ENCODE measurements at places on chromosomes 12 and 14. TPM values are rescaled to one million over a fixed set of nuclear protein-coding genes. Genes with fewer than 3 reads are reported as not detected.

The ETV6 gene
- total RNA-seq = 11.7 TPM

GRCh38 chr12:42019746-42020145, 124.9 kb downstream of the GXYLT1 start:
- no peak for DNase-seq

DNA sequence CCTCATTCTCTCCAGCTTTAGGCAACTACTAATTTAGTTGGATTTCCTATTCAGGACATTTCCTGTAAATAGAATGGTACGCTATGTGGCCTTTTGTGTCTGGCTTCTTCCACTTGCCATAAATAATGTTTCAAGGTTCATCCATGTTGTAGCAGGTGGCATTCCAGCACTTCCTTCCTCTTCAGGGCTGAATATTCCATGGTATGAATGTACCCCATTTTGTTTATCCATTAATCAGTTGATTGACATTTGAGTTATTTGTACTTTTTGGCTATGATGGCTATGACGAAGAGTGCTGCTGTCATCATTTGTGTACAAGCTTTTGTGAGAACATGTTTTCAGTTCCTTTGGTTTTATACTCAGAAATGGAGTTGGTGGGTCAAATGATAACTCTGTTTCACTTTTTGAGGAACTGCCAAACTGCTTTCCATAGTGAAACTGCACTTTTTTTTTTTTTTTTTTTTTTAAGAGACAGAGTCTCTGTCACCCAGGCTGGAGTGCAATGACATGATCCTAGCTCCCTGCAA, 6.5 kb upstream of the CDK2AP1 start:
- no peak for DNase-seq

- DNase-seq = peak; percentile 83
Observed at GRCh38 chr12:65170209-65170881, 962 bp downstream of the LEMD3 start.

DNA sequence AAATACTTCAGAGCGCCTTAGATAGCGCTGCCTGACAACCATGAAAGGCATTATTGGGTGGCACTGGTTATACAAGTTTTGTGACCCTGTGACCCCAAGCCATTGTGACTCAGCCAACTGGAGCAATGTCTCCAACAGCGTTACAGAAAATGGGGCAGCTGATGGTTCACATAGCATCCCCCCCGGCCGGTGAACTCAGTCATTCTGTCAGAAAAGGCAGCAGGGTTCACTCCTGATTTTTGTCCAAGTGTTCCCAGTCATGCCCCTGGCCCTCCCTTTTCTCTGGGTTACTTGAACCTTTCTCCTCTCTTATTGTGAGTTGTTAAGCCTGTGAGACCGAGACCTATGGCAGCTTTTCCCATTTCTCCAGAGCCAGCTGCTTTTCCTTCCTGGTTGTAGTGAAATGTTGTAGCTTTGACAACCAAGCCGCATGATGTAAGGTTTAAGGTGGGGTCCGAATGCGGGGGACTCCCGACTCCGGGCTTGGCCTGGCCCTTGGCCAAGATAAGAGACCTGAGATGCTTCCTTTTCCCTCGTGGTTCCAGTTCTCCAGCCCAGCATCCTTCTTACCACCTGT, 22.0 kb downstream of the CD9 start:
- DNase-seq = no peak

The PRIMA1 gene
- total RNA-seq = 11.4 TPM

- peak; percentile 87 for DNase-seq
Observed at GRCh38 chr14:100108042-100108825, 43.0 kb downstream of the EVL start.

GRCh38 chr14:92515546-92516343, 2.2 kb downstream of the RIN3 start:
- no peak for DNase-seq

- no peak for DNase-seq
Observed at GRCh38 chr12:8819666-8819980, 2.8 kb upstream of the A2ML1 start.

The PLXNC1 gene
- 5.1 TPM for total RNA-seq

GRCh38 chr14:93868165-93868564, 59.0 kb upstream of the FAM181A start:
- DNase-seq = no peak

DNA sequence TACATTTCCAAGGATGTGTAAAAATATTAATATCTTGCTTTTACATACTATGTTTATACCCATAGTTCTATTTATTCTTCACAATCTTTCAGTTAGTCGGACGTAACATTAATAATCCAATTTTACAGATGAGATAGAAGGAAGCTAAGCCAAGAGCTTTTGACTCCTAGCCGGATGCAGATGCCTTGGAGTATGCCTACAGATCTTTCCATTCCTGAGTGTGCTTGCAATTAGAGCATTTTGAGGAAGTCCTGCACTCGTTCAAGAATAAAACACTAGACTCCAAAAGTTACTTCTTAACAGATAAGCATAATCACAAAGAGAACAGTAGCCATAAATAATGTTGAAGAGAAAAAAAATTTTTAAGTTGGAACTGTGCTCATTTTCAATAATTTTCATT, 337.6 kb upstream of the CLEC14A start:
- no peak for DNase-seq

DNA sequence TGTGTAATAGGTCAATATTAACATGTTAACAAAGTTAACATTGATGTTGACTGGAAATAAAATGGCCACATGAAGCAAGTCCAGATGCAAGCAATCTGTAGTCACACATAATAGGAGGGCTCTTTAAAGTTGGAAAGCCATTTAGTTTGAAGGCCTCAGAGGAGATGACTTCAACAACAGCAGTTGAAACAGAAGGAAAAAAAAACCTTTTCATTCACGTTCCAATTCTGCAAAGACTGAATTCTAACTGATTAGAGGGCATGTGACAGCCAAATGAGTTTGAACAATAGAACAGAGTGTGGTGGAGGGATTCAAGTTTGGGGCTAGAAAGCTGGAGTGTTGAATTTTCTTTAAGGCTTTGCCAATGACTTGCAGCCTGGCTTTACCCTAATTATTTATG, 41.5 kb upstream of the DAAM1 start:
- no peak for DNase-seq

DNA sequence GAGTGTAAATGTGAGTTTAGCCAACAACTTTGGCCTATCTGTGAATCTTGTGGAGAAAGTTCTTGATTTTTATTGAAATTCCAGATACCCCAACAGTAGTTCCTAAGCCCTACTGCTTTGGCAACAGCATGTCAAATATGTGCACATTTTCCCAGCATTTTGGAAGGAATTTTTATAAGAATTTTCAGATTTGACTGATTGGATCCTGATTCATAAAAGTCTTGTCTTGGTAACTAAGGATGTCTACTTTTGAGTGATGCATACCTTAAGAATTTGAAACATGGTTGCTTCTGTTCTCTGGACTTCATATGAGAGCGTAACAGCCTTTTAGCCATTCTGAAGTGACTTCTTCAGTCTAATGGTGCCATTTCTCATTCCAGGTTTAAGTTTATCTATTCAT, 106.7 kb downstream of the ANO4 start:
- DNase-seq = no peak

The ARG2 gene
- 0.68 TPM for total RNA-seq

- no peak for DNase-seq
Observed at GRCh38 chr12:5898874-5899273, 46.2 kb downstream of the ANO2 start.

GRCh38 chr14:24398653-24399446, at the start of gene NYNRIN:
TSS of gene NYNRIN (plus strand) at chr14:24399003. CDS start at chr14:24399247, 244 bp downstream.
- peak; percentile 91 for DNase-seq

DNA sequence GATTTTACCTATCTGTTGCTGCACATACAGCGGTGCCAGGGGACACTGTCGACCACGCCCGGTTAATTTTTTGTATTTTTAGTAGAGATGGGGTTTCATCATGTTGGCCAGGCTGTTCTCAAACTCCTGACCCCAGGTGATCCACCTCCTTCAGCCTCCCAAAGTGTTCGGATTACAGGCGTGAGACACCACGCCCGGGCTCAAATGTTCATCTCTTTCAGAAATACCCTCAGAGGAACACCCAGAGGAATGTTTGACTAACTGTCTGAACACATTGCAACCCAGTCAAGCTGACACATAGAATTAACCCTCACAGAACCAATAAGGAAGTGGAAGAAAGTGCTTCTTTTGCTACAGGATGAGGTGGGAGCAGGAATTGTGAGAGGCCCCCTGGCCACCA, 15.0 kb upstream of the ETFBKMT start:
- no peak for DNase-seq

DNA sequence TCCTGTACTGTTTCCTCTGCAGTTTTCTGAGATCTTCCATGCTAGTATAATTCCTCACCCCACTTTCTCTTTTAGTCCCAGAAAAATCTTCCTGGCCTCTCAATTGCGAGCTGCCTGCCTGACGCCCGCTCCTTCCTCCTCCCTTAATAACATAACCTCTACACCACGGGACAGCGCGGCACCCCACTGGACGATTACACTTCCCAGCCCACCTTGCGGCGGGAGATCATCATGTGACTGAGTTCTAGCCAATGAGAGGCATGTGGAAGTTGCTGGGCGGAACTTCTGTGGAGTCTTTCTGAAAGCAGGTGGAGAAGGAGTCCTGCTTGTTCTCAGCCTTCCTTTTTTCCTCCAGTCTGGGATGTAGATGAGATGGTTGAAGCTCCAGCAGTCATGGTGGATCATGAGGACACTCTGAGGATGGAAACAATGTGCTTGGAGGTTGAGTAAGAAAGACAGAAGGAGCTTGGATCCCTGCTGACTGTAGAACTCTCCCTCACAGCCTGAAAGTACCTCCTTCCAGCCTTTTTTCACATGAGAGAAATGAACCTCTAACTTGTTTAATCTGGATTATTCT, 133.6 kb upstream of the VRK1 start:
- no peak for DNase-seq

DNA sequence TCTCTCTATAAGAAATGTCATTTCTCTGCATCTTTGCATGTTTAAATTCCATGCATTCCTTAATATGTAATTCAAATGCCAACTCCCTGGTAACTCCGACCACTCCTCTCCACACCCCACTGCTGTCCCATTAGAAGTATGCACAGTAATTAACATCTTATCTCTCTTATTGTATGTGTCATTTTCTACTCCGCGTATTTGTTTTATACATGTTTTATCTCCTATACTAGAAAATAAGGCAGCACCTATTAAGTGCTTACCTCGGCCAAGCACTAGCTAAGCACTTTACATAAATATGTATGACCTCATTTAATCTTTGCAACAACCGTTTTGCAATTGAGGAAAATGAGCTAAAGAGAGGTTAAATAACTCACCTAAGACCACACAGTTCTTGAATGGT, 469.8 kb downstream of the BCAT1 start:
- DNase-seq = no peak

DNA sequence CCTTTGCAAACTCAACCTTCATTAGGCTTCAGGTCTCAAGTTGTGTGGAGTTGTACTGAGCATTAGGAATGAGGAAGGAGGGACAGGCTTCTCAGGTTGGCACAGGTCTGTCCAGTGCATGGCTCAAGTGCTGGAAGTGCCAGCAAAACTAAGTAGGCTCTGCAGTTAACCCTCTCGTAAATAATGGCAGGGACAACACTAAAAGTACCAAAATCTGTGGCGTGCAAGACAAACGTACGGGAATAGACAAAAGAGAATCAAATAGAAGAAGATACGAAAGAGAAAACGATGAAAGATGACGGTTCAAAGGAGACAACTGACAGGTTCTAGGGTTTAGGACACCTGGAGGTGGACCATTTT, 612 bp downstream of the TRAPPC6B start:
- DNase-seq = no peak

Measured in right cardiac atrium (tissue), 5 donors.